ENCODE measurements at places on chromosomes 1 and 21.

DNA sequence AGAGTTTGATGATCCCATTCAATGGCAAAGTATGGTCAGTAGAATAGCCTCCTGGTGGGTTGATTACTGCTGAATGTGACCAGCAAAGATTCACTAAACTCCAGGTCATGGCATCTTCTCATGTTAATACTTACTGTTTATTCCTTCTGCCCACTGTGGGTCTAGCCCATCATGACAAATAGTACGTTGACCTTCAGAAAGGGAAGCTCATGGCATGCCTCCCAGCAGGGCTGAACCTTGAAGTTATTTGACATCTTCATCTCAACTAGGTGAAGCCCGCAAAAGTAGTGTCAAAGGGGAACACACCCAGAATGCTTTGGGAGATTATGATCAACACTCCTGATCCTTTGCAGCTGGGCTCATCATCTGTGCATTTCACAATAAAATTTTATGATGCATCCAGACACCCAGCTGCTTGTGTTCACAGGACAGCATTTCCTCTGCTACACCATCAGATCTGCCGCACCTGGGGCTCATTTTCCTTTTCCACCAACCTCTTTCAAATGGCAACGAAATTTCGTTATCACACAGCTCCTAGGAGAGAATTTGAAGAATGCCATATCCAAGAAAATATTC, 49.6 kb downstream of the HLX start:
- peak; percentile 13 for DNase-seq

DNA sequence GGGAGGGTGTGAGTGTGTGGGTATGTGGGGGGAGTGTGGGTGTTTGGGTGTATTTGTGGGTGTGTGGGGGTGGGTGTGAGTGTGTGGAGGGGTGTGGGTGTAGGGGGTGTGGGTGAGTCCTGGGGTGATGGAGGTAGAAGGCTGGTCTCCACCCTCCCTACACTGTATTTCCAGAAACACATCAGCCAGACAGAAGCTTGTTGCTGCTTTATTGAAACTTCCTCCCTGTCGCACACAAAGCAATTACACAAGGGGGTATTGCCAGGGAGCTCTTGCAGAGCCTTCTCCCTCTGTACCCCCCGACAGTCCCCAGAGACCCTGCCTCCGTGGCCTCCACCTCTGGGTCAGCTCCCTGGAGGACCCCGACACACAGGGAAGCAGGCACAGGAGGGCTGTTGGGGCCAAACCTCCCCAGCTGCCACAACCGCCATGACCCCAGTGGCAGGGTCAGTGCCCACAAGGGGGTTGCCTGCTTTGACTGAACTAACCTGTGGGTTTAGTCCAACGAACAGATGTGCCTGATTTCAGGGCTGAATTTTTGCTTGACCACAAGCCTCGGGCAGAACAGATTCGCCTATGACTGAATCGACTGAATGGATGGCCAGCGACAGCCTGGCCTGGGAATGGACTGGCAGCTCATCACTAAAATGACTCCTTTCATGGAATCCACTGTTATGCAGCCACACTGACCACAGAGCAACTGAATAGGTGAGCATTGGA, 9.1 kb upstream of the MATN1 start:
- no peak for DNase-seq

DNA sequence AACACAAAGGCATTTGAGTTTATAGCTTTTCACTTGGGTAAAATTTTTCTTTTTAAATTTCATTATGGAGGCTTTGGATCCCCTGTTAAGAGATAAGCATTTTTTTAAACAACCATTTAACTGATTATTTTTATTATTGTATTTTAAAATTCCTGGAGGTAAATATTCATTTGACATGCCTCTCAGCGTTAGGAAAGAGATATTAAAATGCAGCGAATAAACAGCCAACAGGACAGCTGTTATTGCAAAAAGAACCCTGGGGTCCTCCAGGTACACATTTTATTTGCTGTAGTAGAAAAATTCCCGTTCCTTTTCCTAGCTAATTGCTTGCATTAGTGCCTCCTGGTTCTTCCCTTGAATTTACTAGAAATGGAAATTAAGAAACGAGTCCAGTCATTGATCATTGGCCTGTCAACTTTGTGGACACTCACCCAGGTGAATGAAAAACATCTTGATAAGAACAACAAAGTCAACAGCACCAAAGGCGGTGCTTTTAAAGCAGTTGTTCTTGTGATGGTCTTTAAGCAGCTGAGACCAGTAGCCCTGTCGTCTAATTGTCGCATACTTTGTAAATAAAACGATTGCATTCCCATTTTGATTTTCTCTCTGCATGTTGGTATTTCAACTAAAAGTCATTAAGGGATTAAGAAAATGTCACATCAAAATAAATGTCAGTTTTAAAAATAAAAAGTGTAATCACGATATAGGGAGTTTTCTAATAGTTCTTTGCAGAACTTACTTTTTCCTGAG, 282.4 kb downstream of the GRIK1 start:
- no peak for DNase-seq

- DNase-seq, result no peak
Measured at GRCh38 chr21:38956521-38956855, 150.8 kb downstream of the ETS2 start.

DNA sequence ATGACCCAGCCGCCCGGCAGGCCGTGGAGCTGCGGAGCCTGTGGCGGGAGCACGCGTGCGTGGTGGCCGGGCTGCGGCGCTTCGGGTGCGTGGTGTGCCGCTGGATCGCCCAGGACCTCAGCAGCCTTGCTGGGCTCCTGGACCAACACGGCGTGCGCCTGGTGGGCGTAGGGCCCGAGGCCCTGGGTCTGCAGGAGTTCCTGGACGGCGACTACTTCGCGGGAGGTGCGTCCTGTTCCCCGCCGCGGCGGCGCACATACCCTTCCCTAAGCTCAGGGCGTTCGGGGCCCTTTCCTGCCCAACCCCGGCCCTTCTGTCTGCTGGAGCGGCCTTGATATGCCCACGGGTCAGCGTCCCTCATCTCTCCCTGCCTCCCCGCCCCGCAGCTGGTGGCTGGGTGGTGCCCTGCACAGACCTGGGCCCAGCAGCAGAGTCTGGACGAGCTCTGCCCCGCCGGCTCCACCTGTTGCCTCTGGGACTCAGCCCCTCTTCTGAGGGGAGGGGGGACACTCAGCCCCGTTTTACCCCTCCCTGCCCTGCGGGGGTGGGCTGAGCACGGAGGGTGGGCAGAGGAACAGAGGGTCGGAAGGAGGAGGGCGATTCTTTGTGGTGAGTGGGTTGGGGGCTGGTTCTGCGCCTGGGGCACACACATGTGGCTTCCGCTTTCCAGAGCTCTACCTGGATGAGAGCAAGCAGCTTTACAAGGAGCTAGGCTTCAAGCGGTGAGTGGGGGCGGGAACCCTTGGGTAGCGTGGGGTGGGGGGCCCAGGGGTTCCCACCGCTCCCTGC, 688 bp downstream of the PRXL2B start:
- DNase-seq, result no peak

- DNase-seq, result no peak
Measured at GRCh38 chr1:42043182-42043581, 110.0 kb upstream of the GUCA2B start.

DNA sequence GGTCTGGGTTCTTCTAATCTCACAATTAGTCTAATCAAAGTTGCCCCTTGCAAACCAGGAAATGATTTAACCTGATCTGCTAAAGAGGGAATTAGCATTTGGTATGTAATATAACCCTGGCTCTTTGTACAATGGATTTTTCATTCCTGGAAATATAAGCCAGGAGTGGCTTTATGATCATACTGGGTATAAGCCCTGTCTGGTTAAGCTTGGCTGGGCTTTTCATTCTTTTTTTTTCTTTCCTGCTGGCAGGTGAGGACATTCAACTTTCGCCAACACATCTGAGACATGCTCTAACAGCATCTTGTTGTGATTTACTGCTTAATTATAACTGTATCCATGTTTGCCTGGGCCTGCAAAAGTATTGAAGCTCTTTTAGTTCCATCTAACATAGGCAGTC, 20.4 kb upstream of the SDE2 start:
- peak; percentile 48 for DNase-seq

- DNase-seq, result no peak
Measured at GRCh38 chr1:44543786-44544185, 130.5 kb downstream of the TMEM53 start.

- no peak for DNase-seq
Measured at GRCh38 chr1:33147997-33148314, 33.9 kb downstream of the TRIM62 start.

DNA sequence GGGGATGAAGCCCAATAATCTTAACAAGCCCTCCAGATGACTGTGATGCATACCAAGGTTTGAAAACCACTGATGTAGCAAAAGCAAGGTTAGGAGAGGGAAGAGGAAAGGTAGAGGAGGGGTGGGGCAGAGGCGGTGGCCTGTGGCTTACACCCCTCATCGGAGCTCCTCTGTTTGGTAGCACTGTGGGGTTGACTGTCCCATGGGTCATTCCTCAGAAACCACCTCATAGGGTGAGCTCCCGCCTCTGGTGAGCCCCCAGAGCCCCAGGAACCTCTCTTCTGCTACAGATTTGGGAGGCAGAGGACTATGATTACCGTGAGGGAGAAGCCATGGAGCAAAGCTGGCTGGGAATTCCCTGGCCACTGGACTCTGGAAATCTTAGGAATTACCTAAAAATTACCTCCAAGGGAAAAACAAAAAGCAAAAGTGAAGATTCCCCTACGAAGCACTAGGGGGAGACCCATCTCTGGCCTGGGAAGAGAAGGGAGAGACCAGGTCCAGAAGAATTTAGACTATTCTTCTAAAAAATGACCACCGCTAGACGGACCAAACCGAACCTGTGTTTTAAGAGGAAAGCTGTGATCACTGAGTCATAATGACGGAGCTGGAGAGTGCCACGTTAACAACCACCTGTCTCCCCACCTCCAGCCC, 1.5 kb upstream of the RASSF5 start:
- no peak for DNase-seq

DNA sequence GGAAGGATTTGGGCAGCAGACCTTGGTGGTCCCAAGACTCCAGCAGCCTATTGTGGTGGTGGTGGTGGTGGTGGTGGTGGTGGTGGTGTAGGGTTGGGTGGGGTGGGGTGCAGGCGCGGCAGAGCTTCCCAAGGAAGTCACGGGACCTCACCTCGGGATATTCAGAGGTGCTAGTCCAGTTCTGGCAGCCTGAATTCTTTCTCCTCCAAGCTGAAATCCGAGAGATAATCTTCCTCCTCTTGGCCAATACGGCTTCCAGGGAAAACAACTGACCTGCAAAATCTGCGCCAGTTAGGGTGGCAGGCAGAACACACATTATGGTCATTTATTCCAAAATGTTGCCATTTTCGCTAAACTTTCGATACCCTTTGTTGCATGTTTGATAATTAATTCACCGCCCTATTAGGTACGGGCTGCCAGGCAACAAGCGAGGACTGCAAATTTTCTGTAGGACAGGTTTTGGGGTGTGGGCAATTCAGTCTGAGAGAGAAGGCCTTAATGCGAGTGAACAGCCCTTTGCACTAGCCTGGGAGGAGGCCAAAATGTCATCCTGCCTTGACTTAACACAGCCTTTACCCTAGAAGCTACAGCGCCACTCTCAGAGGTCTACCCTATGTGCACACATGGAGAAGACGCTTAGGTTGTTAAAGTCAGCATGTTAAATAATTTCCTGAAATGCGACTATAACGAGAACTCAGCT, 33.2 kb upstream of the BSDC1 start:
- DNase-seq, result no peak

GRCh38 chr1:33957854-33958253, 94.0 kb downstream of the HMGB4 start:
- no peak for DNase-seq

GRCh38 chr1:40421431-40422384, 28.6 kb upstream of the ZFP69B start:
- DNase-seq, result no peak

DNA sequence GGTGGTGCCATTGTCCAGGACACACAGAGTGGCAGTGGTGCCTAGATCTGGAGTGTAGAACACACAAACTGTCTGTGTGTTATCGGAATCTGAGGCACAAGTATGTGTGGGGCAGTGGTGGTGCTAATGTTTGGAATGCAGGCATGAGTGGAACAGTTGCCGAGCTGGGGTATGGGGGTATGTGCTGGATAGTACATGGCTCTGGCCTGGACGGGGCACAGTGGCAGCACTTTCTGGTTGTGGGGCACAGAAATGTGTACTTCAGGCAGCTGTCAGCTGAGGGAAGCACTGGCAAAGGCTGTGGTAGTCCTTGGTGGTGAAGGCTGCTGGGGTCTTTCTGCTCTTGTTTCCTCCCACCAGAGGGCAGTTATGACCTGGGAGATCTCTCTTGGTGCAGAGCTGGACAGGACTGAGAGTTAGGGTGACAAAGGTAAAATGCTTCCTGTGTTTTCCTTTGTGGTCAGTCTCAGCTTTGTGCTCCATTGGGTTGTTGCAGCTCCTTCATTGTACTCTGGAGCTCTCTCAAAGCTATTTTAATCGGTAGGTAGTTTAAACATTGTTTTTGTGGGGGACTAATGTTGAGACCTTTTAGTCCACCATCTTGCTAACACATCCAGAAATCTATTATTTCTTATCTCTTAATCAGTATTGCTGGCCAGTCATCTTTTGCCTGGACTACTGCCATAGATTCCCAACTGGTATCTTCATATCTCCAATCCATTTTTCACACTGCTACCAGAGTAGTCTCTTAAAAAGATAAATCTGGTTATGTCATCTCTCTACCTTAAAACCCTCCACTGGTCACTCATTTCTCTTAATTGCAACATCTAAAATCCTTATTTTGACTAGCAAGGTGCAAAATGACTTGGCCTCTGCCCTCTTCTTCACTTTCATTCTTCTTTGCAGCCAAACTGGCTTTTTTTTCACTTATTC, 83.9 kb upstream of the NBPF4 start:
- DNase-seq, result no peak

GRCh38 chr21:36589352-36589971, 109.5 kb upstream of the SIM2 start:
- DNase-seq, result no peak

DNA sequence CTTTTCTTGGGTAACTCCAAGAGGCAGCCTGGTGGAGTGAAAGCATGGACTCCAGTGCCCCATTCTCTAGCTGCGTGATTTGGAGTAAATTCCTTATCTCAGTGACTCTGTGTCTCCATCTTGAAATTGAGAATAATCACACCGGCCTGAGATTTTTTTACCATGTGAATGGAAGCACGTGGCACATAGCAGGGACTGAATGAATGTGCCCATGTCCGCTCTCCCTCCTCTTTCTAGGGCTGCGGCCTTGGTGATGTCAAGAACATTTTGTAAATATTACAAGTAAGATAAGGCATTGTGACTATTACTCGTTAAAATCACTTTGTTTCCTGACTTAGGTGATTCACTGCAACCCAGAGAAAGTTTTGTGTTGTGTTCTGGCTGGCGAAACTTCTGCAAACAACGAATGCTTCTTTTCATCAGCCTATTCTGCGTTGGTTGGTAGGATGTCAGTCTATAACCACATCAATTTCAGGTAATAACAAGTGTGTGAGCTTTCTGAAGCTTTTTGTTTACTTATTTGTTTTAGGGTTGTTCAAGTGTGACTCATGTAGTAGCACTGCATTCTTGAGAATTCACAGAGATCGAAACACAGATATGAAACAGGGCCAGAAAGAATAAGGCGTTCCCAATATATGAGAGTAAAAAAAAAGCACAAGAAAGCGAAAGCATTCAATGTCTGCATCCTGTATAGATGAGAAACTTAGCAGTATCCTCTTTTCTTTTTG, 135.7 kb upstream of the SLC45A1 start:
- DNase-seq, result no peak

Measured in NCI-H2171 treated with DMSO at 0.1 percent for 48 hours (cell line).